Activated CD4-positive, alpha-beta T cell treated with anti-CD3 and anti-CD28 coated beads for 36 hours (primary cell): ENCODE measurements at places on chromosomes 4 and X. TPM values are rescaled to one million over a fixed set of nuclear protein-coding genes. Genes with fewer than 3 reads are reported as not detected.
A peak's percentile ranks its signal among the peaks of the same experiment; 100 is the strongest.

DNA sequence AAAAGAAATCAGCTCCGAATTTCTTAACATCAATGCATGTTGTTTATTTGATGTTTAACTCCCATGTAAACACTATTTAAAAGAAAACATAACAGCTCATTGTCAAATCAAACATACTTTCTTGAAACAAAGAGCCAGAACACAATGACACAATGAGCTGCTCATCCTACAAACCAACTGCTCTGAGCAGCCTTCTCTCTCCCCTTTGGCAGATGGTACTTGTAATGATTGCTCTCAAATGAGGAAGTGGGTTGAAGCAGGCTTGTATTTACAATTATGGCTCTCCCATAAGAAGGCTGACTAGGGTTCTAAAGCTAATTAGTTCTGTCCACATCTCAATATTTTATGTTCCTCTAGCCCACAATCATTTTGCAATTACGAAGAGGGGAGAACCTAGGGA is 637.8 kb upstream of the ADGRL3 start:
- no peak for DNase-seq
- H3K27ac ChIP-seq, result no peak overlapping the region
- H3K4me3 ChIP-seq, result no peak overlapping the region
- H3K36me3 ChIP-seq, result no peaks in the 10 kb centered on the region
- no peaks in the 10 kb centered on the region for H3K27me3 ChIP-seq

- H3K27ac ChIP-seq, result no peak overlapping the region
- peaks cover 23% of the 10 kb centered on the region for H3K36me3 ChIP-seq
- H3K4me1 ChIP-seq, result no peaks in the 10 kb centered on the region
Observed at GRCh38 chrX:131745942-131746489, 202.1 kb downstream of the OR13H1 start.

- no peak overlapping the region for H3K4me3 ChIP-seq
- no peak overlapping the region for H3K27ac ChIP-seq
- no peak for DNase-seq
- no peaks in the 10 kb centered on the region for H3K27me3 ChIP-seq
Observed at GRCh38 chrX:38991656-38992440, 190.6 kb downstream of the MID1IP1 start.

Gene CCSER1
- total RNA-seq, result not detected

GRCh38 chr4:5691491-5692132 is 16.7 kb downstream of the EVC2 start:
- no peak overlapping the region for H3K4me3 ChIP-seq
- H3K27me3 ChIP-seq, result no peaks in the 10 kb centered on the region
- no peaks in the 10 kb centered on the region for H3K36me3 ChIP-seq
- no peak for DNase-seq
- no peaks in the 10 kb centered on the region for H3K4me1 ChIP-seq

Gene ZNF185
- total RNA-seq, result 2.1 TPM

DNA sequence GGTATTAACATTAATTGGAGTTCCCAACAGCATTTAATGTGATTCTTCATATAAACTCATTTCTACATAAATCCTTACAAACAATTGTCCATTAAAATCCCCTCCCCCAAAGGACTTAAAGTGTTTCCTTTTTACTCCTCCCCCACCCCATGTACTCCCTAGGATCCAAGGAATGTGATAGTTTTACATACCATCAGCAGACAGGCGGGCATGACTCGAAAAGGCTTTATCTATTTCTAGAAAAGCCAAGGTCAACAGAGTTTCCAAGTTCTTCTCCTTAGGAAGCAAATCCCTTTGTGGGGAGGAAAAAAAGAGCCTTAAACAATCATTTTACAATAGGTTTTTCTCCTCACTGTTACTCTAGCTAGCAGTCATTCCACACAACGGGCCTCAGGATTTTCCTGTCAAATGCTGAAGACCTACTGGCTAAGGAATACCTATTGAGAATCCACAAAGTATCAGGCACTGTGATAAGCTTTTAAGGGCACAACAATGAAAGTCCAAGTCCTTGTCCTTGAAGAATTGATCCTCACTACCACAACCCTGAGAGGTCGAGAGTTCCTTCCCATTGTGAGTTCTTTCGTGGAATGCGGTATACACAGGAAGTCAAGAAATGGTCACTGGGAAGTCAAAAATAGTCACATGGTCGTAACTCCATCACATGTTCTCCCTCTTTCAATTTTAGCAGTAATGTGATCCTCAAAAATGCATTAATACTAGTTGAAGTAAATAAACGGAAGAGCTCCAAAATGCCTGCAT is 7.2 kb downstream of the PPM1K start:
- no peaks in the 10 kb centered on the region for H3K27me3 ChIP-seq
- H3K4me1 ChIP-seq, result peaks cover 43% of the 10 kb centered on the region
- DNase-seq, result no peak
- H3K27ac ChIP-seq, result no peak overlapping the region
- peaks cover 43% of the 10 kb centered on the region for H3K36me3 ChIP-seq

- H3K4me3 ChIP-seq, result no peak overlapping the region
- H3K27me3 ChIP-seq, result no peaks in the 10 kb centered on the region
- H3K27ac ChIP-seq, result no peak overlapping the region
- H3K36me3 ChIP-seq, result no peaks in the 10 kb centered on the region
- no peaks in the 10 kb centered on the region for H3K4me1 ChIP-seq
- no peak for DNase-seq
Observed at GRCh38 chr4:69970071-69970470, 4.5 kb upstream of the CSN2 start.

DNA sequence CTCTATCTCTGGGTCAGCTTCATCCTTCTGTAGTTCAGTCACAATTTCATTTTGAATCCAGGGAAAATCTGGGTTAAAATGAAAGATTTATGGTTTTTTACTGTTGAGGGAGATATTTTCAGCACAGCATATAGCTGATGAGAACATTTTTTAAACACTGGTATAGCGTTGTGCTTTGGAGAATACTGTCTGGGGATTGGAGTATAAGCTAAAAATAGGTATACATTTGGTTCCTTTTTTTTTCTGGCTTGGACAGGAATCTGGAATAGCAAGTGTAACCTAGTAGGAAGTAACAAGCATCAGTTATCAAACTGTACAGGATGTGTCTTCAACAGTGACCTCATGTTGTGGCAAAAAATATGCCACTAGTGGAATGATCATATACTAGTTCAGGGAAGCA is 149.1 kb downstream of the GRXCR1 start:
- H3K36me3 ChIP-seq, result no peaks in the 10 kb centered on the region
- no peak for DNase-seq
- H3K27ac ChIP-seq, result no peak overlapping the region
- no peaks in the 10 kb centered on the region for H3K4me1 ChIP-seq
- no peak overlapping the region for H3K4me3 ChIP-seq
- no peaks in the 10 kb centered on the region for H3K27me3 ChIP-seq

GRCh38 chr4:112860830-112861690 is 188.4 kb upstream of the ANK2 start:
- H3K4me3 ChIP-seq, result no peak overlapping the region
- H3K4me1 ChIP-seq, result no peaks in the 10 kb centered on the region

Gene DTHD1
- 0.76 TPM for total RNA-seq

GRCh38 chr4:2839060-2839459 is 4.6 kb upstream of the ADD1 start:
- peak overlapping the region; percentile 78 for H3K4me3 ChIP-seq
- H3K4me1 ChIP-seq, result peaks cover 51% of the 10 kb centered on the region
- no peaks in the 10 kb centered on the region for H3K27me3 ChIP-seq
- peak overlapping the region; percentile 96 for H3K27ac ChIP-seq
- peaks cover 6% of the 10 kb centered on the region for H3K36me3 ChIP-seq
- no peak for DNase-seq

GRCh38 chr4:10684631-10685030 is at the start of gene CLNK:
Gene CLNK (minus strand): TSS chr4:10684768. CDS start chr4:10667869, 16,899 bp downstream.
- peaks cover 3% of the 10 kb centered on the region for H3K4me1 ChIP-seq
- no peaks in the 10 kb centered on the region for H3K27me3 ChIP-seq
- H3K4me3 ChIP-seq, result no peak within 1 kb of the TSS
- H3K36me3 ChIP-seq, result no peaks in the 10 kb centered on the region
